Heart right ventricle (tissue), 16 donors: ENCODE measurements at places on chromosomes 12 and 14. TPM values are rescaled to one million over a fixed set of nuclear protein-coding genes. Genes with fewer than 3 reads are reported as not detected.

Gene FGFR1OP2
- total RNA-seq, result 22.3 TPM

Gene GPR162
- total RNA-seq, result 3.7 TPM

Gene SOAT2
- total RNA-seq, result not detected

Gene LRFN5
- 0.60 TPM for total RNA-seq

Gene CIT
- 0.90 TPM for total RNA-seq

Gene GPR68
- total RNA-seq, result 0.19 TPM

Gene GLIPR1
- 25.6 TPM for total RNA-seq

Gene FAM161B
- 4.6 TPM for total RNA-seq

Gene MYF5
- not detected for total RNA-seq

Gene ABCB9
- total RNA-seq, result 4.6 TPM

Gene SYCP3
- 0.18 TPM for total RNA-seq

Gene MRPS35
- total RNA-seq, result 54.5 TPM

DNA sequence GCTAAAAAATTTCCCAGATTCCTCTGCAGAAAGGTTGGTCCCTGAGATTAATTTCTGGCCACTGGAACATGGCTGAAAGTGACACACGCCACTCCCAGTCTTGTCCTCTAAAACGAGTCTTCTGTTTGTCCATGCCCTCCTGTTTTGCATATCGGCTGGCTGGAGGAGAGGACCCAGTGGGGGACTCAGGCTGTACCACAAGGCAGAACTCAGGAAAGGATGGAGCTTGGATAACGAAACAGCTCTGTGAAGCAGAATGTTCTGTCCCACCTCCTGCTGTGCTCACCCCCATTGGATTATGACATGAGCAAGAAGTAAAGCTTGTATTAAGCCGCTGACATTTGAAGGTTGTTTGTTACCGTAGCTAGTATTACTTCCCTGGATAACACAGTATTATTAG is 856.2 kb downstream of the BCL11B start:
- DNase-seq, result no peak

- no peak for DNase-seq
Measured at GRCh38 chr12:87054226-87054625, 798.0 kb upstream of the MGAT4C start.

- DNase-seq, result peak; percentile 87
Measured at GRCh38 chr12:120265473-120266179, at the start of gene PXN. Gene PXN, minus strand, starts transcription at chr12:120265730. Its CDS starts 101 bp downstream, at chr12:120265629.

GRCh38 chr12:1324910-1325309 is 269.5 kb downstream of the FBXL14 start:
- DNase-seq, result no peak

DNA sequence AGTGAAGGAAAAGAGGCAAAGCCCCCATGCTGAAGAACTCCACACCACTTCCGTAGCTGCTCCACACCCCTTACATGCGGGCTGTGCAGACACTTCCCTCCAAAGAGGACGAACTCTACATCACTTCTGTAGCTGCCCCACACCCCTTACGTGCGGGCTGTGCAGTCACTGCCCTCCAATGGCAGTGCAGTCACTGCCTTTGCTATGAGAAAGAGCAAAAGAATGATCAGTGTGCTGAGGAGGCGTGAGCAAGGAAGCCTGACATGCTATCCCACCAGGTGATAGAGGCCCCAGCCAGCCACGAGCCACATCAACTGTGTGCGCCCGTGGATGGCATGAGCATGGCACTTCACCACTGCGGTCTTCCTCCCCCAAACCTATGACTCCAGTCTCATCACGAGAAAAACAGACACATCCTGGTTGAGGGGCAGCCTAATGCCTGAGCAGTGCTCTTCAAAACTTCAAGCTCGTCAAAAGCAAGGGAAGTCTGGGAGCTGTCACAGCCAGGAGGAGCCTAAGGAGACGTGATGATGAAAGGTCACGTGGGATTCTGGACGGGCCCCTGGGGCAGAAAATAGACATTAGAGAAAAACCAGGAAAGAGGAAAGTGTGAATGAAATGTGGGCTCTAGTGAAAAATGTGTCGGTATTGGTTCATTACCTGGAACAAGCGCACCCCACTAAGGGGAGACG is 60.8 kb upstream of the C14orf180 start:
- DNase-seq, result no peak

DNA sequence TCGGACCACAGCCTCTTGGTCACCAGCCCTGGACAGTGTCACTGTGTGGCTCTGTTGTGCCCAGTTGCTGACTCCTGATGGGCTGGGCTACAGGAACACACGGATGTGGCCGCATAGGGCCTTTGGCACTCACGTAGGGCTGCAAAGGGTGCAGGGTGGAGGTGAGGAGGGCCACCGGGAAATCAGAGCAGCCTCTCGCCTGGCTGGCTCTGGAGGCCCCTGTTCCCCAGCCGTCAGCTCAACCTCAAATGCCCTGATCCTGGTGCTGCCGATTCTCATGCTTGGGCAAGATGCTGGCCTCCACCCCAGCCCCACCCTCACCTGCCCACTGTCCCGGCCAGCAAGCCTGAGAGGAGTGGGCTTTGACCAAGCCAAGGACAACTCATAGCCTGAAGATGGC is 59.0 kb downstream of the SLC6A12 start:
- DNase-seq, result no peak

- no peak for DNase-seq
Measured at GRCh38 chr12:38720661-38721060, 184.7 kb downstream of the CPNE8 start.

GRCh38 chr12:101299931-101300330 is 20.0 kb downstream of the UTP20 start:
- DNase-seq, result no peak

DNA sequence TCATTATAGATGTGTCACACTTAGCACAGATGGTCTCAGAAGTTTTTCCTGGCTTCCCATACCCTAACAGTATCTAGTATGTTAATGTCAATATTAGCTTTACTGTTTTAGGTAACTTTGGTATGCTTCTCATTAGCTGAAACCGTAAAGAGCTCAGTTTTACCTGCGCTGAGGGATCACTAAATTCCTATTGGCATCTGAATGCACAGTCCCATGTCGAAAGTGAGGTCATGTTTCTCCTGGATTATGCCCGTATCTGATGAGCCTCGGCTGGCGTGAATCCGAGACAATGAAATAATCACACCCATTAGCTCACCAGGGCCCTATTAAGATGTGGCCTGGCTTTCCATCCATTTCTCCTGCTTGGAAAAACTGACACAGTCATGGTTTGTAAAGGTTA is 418.2 kb downstream of the ZFP36L1 start:
- DNase-seq, result no peak

DNA sequence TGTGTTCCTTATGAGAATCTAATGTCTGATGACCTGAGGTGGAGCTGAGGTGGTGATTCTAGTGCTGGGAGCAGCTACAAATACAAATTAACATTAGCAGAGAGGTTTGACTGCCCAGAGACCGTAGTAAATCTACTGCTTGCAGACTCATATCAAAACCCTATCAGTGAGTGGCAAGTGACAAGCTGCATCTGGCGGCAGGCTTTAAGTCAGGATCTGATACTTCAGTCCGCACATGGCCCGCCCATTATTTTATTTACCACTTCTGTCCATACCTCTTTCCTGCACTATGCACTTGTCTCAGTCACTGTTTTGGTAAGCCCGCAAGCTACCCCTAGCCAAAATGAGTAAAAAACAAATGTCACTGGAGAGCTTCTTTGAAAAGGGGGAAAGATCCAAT is 11.4 kb downstream of the CEP128 start:
- no peak for DNase-seq

- DNase-seq, result no peak
Measured at GRCh38 chr12:107788281-107788680, 13.8 kb downstream of the ASCL4 start.

DNA sequence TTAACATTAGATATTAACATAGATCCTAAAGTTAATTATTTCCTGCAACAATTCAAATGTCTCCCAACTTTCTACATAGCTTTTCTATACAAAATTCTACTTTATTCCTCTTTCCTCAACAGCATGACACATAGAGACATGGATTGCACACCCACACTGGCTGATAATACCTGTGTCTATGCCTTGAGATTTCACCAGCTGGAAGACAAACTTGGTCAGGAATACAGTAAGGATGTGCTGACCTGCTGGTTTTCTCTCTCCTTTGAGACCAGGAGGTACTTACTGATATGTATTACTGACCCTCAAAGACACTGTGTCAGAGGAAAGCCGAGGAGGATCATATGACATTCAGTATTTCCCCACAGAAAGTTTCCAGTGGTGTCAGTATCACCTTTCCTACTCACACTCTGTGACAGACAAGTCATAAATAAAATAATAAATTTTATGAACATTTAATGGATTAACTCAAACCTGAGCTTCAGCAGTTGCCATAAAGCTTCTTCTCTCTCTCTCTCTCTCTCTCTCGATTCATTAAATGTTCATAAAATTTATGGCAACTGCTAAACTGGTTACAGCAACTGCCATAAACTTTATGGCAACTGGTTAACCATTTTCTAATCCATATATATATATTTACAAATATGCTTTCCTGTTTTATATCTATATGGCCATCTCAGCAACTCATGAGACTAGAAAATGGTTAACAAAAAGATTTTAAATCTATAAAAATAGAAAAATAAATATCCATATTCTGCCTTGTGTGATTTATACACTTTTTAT is 22.7 kb downstream of the EIF2S3B start:
- DNase-seq, result no peak

GRCh38 chr12:47832263-47832933 is 12.7 kb upstream of the HDAC7 start:
- DNase-seq, result no peak

- DNase-seq, result peak; percentile 90
Measured at GRCh38 chr12:27549801-27550652, 26.0 kb downstream of the PPFIBP1 start.
